ENCODE measurements at places on chromosomes 3 and 15.

GRCh38 chr3:143648708-143649107, 199.6 kb downstream of the SLC9A9 start:
- no peak for DNase-seq

- DNase-seq, result no peak
Observed at GRCh38 chr3:4809922-4810321, 169.3 kb upstream of the BHLHE40 start.

- DNase-seq, result no peak
Observed at GRCh38 chr3:121064121-121064520, 156.1 kb downstream of the STXBP5L start.

GRCh38 chr3:126208606-126209256, 28.3 kb upstream of the ALDH1L1 start:
- no peak for DNase-seq

- no peak for DNase-seq
Observed at GRCh38 chr3:78645628-78646310, 1122.0 kb downstream of the ROBO1 start.

DNA sequence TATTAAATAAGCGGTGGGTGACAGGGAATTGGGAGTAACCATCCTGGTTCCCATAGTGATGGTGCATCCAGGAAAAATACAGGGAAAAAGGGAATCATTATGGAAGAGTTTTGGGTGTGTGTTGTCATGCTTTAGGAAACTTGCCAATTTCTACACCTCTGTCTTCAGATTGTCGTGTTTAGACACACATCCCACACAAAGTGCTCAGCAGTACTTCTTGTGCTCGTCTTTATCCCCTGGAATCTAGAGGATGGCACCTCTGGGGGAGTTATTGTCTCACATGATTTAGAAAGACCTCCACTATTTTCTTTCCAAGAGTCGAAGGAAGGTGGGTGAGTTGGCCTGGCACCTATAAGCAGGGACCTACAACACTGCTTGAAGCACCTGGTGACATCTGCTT, 35.8 kb downstream of the CACNA1D start:
- no peak for DNase-seq

DNA sequence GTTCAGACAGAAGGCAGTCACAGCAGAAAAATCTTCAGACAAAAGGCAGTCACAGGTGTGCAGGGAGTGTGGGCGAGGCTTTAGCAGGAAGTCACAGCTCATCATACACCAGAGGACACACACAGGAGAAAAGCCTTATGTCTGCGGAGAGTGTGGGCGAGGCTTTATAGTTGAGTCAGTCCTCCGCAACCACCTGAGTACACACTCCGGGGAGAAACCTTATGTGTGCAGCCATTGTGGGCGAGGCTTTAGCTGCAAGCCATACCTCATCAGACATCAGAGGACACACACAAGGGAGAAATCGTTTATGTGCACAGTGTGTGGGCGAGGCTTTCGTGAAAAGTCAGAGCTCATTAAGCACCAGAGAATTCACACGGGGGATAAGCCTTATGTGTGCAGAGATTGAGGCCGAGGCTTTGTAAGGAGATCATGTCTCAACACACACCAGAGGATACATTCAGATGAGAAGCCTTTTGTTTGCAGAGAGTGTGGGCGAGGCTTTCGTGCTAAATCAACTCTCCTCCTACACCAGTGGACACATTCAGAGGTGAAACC, 27.6 kb downstream of the ZNF589 start:
- peak; percentile 40 for DNase-seq

DNA sequence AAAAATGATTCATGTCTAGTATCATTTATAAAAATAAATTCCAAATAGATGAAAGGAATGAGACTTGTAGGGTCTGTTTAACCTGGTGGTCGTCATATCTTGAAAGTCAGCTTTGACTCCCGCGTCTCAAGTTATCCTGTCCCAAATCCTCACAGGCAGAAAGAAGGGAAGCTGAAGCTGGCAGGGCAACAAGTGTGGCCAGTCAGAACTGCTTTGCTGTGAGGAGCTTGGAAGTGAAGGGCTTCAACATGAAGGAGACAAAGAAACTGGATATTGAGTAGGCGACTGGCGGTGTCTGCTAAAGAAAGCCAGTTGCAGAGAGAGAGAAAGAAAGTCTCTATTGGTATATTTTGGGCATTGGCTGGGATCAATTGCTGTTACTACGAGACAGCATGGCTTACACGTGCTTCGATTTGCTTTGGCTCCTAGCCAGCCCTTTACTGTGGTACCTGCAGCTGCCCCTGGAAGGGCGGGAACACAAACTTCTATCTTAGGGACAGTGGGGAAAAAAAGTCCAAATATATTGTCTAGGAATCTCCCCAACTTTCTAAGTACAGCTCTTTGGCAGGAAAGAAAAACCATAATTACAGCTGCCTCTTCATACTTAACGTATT, 107.2 kb downstream of the CHST2 start:
- DNase-seq, result no peak

DNA sequence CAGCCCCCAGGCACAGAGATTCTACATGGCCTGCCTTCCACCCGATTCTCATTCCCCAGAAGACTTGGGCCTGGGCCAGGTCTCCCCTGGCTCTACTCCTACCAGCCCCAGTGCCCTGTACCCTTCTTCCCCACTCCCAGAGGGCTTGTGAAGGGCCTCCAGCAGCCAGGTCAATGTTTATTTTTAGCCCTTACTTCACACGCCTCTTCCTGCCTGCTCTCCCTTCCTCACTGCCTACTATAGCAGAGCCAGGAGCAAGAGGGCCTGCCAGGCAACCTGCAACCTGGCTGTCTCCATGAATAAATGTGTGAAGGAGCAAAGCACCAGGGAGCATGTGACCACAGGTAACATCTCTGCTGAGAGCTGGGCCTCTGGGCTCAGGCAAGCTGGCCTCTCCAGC, 26.4 kb upstream of the APEH start:
- DNase-seq, result no peak

- DNase-seq, result no peak
Observed at GRCh38 chr3:161443921-161444693, 52.5 kb upstream of the OTOL1 start.

- DNase-seq, result no peak
Observed at GRCh38 chr3:174846055-174846454, 13.1 kb upstream of the NAALADL2 start.

- no peak for DNase-seq
Observed at GRCh38 chr15:83470887-83471286, 23.7 kb downstream of the SH3GL3 start.

DNA sequence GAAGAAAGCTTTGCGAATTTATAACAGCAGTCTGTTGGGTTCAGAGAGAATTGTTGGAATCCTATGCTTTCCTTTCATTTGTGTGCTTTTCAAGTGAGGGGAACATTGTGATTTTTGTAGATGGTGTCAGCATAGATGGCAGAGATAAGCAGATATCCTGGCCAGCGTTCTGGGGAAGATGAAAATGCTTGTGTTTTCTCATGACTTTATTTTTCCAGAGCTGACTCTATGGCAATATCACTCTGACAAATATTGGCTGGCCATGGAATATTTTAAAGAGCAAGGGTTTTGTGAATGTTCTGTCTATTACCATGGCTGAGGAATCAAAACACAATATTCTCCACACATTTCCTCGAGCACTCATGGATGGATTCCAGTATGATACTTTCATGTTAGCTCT, 108.8 kb downstream of the MITF start:
- no peak for DNase-seq

DNA sequence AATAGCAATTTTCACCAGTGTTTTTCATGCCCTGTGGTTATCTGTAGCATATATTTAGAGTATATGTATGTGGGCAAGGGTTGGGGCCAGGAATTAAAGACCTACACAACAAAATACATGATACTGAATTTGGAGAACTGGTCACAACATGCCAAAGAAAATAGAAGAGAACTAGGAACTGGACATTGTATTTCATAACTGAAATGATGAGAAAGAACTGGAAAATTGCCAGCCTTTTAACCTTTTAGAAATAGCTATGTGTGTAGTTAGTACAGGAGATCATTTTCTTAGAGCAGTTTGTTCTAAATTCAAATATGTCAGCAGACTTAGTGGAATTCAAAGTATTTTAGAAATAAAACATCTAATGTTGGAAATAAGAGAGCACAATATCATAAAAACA, 227.1 kb upstream of the CGNL1 start:
- DNase-seq, result no peak

DNA sequence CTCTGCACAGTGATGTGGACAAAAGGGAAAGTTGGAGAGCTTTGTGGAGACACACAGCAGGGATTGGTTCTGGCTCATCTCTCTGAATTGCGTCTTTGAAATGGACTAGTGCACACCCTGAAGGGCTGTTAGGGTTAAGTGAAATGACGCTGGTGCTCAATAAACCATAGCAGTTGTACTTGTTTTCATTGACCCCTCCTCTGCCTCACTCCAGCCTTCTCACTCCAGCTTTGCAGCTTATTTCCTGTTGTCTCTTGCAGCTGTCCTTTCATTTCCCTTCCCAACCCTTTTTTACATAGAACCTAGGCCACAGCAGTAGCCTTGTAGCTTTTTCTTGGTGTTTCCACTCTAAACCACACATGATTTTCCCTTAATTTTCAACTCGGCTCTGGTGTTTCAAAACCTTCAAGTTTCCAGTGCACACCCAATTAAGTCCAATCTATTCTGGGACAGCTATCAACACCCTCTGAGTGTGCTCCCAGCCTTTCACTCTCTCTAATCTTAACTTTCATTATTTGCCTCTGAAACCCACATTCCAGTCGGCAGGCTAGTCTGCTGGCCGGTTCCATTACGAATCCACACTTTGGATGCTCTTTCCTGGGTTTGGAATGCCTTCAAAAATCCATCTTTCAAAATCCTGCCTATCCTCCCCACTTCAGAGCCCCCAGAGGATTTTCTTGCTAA, 6.4 kb downstream of the C3orf52 start:
- DNase-seq, result no peak

GRCh38 chr3:107271787-107272387, 105.4 kb upstream of the CCDC54 start:
- DNase-seq, result no peak

DNA sequence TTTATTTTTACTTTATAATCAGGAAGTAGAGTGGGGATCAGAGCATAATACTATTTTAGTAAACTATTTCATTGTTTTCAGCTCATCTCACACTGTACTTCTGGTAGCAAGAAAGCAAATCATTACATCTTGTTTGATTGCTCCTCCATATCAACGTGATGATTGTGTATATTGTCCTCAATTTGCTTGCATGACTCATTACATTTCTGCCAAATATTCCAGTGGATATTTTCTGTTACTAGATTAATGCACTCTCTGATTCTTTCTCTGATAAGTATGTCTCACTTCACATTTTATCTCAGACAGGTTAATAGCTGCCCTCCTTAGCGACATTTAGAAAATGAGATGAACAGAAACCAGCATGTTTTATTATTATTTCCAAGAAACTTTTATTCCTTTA, 1145.3 kb downstream of the OTOL1 start:
- DNase-seq, result no peak

DNA sequence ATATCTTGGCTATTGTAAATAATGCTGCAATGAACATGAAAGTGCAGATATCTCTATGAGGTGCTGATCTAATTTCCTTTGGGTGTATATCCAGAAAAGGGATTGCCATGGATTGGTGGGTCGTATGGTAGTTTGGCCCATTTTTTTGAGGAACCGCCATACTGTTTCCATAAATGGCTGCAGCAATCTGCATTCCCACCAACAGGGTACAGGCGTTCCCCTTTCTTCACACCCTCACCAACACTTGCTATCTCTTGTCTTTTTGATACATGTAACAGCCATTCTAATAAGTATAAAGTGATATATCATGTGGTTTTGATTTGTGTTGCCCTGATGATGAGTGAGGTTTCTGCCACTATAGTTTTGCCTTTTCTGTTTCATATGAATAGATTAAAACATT, 146.7 kb downstream of the NR2F2 start:
- no peak for DNase-seq

DNA sequence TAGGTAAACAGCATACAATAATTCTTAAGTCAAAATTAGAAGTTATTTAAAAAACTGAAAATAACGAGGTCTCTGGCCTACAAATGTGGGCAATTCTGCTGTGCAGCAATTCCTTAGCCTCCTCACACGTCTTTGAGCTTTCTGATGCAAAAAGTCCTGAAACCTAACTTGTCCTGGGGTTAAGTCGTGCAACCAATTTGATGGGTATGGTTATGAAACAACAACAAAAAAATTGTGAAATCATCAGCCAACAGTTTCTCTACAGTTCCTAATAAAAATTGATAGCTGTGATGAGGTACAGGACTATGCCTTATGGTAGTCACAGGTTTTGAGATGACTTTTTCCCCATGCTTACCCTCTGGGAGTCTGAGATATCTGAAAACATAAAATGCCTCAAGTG, 6.5 kb upstream of the GLB1 start:
- no peak for DNase-seq

DNA sequence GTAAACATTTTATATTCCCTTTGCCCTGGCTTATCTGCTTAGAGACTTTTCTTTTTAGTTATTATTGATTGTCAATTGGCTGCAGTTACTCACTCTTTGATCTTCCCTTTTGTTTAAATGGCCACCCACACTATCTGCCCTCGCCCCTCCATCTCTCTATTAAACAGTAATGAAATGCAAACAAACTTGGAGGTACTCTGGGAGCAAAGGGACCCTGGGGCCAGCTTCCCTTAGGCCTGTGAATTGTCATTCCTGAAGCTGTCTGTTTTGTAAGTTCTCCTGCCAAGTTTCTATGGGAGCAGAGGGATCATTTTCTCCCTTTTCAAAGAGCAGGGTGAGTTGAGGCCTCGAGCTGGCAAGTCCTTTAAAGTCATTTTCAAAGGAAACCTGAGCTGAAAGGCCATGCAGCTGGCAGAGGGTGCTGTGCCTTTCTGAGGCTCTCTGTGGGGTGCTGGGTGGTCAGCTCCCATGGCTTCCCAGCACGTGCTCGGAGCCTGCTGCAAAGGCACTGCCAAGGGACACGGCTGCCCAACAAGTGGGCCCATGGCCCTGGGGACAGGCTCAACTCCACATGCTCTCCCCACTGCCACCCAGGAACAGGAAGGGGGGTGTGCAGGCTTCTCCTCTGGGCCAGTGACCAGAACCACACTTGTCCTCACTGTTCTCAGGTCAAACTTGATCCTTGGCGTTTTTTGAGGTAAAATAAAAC, 17.4 kb upstream of the RTP2 start:
- DNase-seq, result no peak

DNA sequence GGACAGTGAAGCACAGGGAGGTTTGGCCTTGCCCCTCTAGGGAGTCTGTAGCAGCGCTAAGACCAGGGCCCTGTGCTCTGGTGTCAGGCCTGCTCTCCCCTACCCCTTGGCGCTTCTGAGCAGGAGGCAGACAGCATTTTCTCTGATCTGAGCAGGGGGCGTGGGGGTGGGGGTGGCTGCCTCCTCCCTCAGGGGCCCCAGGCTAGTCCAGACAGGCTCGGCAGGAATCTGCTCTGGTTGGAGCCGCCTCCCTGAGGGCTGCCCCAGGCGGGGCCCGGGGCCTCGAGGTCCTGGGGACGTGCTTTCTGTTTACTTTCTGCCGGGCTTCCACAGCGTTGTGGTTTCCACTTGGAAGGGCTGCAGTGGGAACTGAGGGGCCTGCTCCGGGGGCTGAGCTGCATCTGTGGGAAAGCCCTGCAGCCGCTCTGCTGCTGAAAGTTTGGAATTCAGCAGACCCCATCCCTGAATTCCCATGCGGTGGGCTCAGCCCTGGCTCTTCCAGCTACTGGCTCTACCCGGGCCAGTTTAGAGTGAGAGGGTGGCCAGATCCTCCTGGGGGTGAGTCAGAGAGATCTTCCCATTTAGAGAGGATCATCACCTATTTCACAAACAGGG, 105.4 kb downstream of the LINGO1 start:
- no peak for DNase-seq

GRCh38 chr15:25664761-25665160, 198.4 kb downstream of the ATP10A start:
- no peak for DNase-seq

GRCh38 chr3:172127141-172127540, 87.8 kb downstream of the FNDC3B start:
- DNase-seq, result no peak
